ENCODE measurements at places on chromosomes 7 and 10. TPM values are rescaled to one million over a fixed set of nuclear protein-coding genes. Genes with fewer than 3 reads are reported as not detected.

- peak; percentile 14 for DNase-seq
- H3K36me3 ChIP-seq: no peaks in the 10 kb centered on the region
- H3K4me1 ChIP-seq: peaks cover 10% of the 10 kb centered on the region
- H3K27ac ChIP-seq: no peak overlapping the region
These were observed 7.1 kb downstream of the MMRN2 start for GRCh38 chr10:86950349-86950748.

- H3K4me1 ChIP-seq: no peaks in the 10 kb centered on the region
- H3K27ac ChIP-seq: no peak overlapping the region
- H3K4me3 ChIP-seq: no peak overlapping the region
- no peaks in the 10 kb centered on the region for H3K27me3 ChIP-seq
- no peaks in the 10 kb centered on the region for H3K36me3 ChIP-seq
These were observed 88.3 kb upstream of the KIAA1217 start for GRCh38 chr10:24120646-24121045.

DNA sequence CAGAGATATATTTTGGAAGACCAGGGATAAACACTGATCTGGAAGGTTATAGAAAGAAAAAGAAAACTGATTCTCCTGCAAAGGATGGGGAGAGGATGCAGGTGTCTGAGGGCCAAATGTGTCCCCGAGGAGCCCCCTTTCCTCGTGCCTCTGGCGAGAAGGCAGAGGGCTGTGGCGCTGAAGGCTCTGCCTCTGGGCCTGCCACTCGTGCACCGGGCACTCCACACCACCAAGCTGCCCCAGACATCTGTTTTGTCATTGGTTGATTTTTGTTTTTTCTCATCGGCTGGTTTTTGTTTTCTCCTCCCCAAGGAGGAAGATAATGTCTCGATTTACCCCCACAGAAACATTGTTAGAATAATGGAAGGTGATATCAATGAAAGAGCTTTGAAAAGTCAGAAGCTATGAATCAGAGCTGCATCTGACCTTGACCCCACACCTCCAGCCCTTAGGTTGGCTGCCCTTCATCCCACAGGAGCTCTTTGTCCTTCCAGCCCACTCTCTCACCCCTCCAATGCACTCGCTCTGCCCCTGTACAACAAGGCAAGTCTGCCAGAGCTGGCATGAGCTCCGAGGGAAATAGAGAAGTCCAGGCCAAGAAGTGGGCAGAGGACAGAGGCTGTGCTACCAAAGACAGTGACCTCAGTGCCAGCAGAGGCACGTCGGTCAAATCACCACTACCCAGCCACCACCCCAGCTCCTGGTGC is 124.8 kb downstream of the TCERG1L start:
- no peaks in the 10 kb centered on the region for H3K27me3 ChIP-seq
- no peak overlapping the region for H3K27ac ChIP-seq
- H3K4me1 ChIP-seq: no peaks in the 10 kb centered on the region
- no peak overlapping the region for H3K4me3 ChIP-seq
- DNase-seq: no peak

GRCh38 chr7:128098629-128099028 is 67.4 kb upstream of the LRRC4 start:
- H3K4me1 ChIP-seq: no peaks in the 10 kb centered on the region
- H3K36me3 ChIP-seq: peaks cover 35% of the 10 kb centered on the region
- peaks cover 17% of the 10 kb centered on the region for H3K27me3 ChIP-seq
- H3K27ac ChIP-seq: no peak overlapping the region

DNA sequence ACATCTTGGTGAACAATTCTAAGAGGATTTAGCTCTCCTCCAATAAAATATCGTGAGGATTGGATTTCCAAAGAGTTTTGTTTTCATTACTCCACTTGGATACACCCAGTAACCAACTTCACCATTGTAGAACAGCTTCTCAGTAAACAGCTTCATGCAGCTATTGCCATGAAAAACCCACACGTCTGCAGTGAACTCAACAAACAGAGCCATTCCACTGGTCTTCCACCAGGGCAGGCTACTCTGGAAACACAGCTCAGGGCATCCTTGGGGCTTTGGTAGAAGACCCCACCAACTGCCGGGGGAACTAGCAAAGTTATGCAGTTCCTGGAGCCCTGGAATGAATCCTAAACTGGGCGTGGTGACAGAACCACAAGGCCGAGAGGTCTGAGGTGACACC is 77.4 kb downstream of the CALN1 start:
- peaks cover 24% of the 10 kb centered on the region for H3K27me3 ChIP-seq
- peaks cover 4% of the 10 kb centered on the region for H3K4me1 ChIP-seq
- DNase-seq: no peak
- H3K4me3 ChIP-seq: no peak overlapping the region
- H3K36me3 ChIP-seq: no peaks in the 10 kb centered on the region
- H3K27ac ChIP-seq: no peak overlapping the region

DNA sequence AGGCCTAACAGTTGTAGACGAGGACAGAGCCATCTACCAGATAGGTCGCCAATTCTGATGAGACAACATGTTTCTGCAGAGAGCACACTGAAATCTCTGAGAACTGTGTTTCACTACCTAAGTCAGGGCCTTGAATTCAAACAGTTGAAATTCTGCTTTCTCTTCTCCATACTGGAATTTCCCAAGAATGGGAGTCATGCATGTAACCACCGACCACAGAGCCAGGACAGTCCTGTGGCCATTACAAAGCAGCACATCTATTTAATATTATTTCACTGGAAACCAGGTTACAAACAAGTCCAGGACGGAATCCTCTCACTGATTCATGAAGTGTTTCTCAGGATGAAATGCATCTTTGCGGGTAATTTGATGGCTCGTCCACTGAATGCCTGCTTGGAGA is 62.0 kb upstream of the ST8SIA6 start:
- H3K36me3 ChIP-seq: no peaks in the 10 kb centered on the region
- H3K27me3 ChIP-seq: no peaks in the 10 kb centered on the region
- H3K27ac ChIP-seq: no peak overlapping the region
- H3K4me1 ChIP-seq: no peaks in the 10 kb centered on the region
- no peak overlapping the region for H3K4me3 ChIP-seq

DNA sequence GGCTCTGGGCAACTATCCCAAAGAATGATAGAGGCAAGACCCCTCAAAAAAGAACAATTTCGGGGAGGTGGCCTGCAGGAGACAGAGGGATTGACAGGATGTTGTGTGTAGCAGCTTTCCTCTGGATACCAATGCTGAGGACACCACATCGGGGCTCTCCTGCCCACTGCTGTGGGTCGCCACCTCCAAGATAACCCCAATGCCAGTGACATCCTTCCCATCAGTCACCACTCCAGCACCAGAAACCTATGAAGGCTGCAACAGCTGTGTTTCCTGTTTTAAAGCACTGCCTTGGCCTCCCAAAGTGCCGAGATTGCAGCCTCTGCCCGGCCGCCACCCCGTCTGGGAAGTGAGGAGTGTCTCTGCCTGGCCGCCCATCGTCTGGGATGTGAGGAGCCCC is 17.6 kb downstream of the ARHGAP19 start:
- H3K4me1 ChIP-seq: no peaks in the 10 kb centered on the region
- H3K36me3 ChIP-seq: no peaks in the 10 kb centered on the region
- no peak for DNase-seq
- no peak overlapping the region for H3K4me3 ChIP-seq

DNA sequence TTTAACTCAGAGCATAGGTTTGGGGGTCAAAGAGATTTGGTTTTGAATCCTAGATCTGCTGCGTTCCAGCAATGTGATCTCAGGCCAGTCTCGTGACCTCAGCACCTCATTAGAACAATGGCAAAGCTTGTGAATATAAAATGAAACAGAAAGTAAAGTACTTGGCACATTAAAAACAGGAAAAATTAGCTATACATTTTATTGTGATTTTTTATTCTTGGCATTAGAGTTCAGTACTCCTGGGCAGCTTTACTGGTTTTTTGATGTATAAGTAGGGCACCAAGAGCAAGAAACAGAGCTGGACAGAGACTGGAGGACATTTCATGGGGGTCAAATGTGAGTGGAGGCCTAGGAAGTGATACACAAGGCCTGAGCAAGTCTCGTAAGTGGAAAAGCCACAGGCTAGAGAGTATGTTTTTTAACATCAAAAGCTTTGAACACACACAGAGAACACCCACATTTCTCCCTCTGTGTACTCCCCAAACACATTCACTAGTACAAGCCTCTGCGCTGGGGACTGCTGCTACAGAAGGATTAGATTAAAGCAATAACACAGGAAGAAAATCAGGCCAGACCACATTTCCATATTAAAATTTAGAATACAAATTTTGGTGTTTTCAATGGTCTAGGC is 157.2 kb upstream of the SLC25A13 start:
- no peaks in the 10 kb centered on the region for H3K4me1 ChIP-seq
- no peak for DNase-seq
- H3K27ac ChIP-seq: no peak overlapping the region
- H3K36me3 ChIP-seq: no peaks in the 10 kb centered on the region
- no peak overlapping the region for H3K4me3 ChIP-seq

DNA sequence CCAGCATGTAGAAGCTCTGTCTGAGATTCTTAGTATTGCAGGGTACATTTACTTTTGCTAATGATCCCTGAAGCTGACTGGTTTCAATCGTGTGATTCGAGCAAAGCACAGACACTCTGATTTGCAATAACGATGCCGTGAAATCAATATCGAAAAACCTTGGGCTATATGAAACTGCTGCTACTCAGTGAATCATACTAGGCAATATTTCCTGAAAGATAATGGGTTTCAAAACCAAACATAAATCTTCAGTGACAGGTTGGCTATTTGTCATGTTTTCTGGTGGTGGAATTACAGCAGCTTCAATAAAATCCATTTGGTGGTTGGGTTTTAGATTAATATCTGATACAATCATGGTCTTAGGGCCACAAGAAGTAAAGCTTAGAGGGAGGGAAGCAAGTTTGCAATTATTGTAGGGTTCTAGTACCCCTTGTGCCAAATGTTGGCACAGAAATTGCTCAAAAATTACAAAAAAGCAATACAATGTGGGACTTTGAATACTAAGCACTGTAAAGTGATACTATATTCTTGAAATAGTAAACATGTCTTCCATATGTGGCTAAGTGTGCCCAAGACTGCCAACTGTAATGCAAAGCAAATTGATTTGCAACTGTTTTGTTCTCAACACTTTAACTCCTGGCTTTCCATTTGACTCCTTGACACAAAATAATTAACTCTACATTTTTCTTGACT is 112.4 kb upstream of the JAZF1 start:
- DNase-seq: no peak
- no peaks in the 10 kb centered on the region for H3K36me3 ChIP-seq
- no peaks in the 10 kb centered on the region for H3K27me3 ChIP-seq
- H3K4me1 ChIP-seq: no peaks in the 10 kb centered on the region
- H3K4me3 ChIP-seq: no peak overlapping the region

- no peak overlapping the region for H3K4me3 ChIP-seq
- no peaks in the 10 kb centered on the region for H3K4me1 ChIP-seq
- no peak for DNase-seq
- H3K27me3 ChIP-seq: no peaks in the 10 kb centered on the region
These were observed 104.2 kb downstream of the COL26A1 start for GRCh38 chr7:101466871-101467270.

- no peak overlapping the region for H3K4me3 ChIP-seq
- no peak for DNase-seq
- no peaks in the 10 kb centered on the region for H3K4me1 ChIP-seq
These were observed 10.7 kb upstream of the KMT2E start for GRCh38 chr7:105003275-105003674.

DNA sequence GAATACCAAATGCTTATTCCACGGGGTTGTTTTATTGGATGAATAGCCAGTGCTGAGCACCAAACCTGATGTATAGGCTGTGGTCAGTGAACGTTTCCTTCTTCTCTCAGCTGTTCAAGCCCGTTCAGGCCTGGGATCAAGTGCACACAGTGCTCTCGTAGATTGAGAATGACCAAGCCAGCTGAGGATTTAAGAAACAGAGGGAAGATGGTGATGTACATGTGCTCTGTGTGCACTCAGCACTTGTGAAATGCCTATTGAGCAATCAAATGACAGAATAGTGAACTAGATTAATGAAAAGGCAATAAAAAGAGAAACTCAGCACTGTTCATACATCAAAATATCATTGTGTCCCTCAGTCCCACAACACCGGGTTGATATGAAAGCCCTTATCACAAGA is 302.5 kb downstream of the BMPER start:
- H3K4me1 ChIP-seq: no peaks in the 10 kb centered on the region
- no peak overlapping the region for H3K4me3 ChIP-seq
- H3K27ac ChIP-seq: no peak overlapping the region
- H3K36me3 ChIP-seq: no peaks in the 10 kb centered on the region
- no peak for DNase-seq

GRCh38 chr7:73830681-73831583 is at the start of gene CLDN4:
TSS of gene CLDN4 (plus strand) at chr7:73830996. CDS start at chr7:73831202, 206 bp downstream.
- H3K27ac ChIP-seq: no peak within 1 kb of the TSS
- no peak within 1 kb of the TSS for H3K4me3 ChIP-seq
- H3K4me1 ChIP-seq: peaks cover 3% of the 10 kb centered on the region
- H3K27me3 ChIP-seq: no peaks in the 10 kb centered on the region
- no peaks in the 10 kb centered on the region for H3K36me3 ChIP-seq

GRCh38 chr7:71860572-71860971 is 551.6 kb downstream of the CALN1 start:
- no peak overlapping the region for H3K27ac ChIP-seq
- no peak for DNase-seq

- no peaks in the 10 kb centered on the region for H3K4me1 ChIP-seq
- H3K27me3 ChIP-seq: no peaks in the 10 kb centered on the region
- no peak overlapping the region for H3K27ac ChIP-seq
- no peak overlapping the region for H3K4me3 ChIP-seq
- H3K36me3 ChIP-seq: no peaks in the 10 kb centered on the region
- DNase-seq: no peak
These were observed 199.9 kb downstream of the KLF6 start for GRCh38 chr10:3584926-3585784.

GRCh38 chr7:20200361-20200760 is 16.8 kb downstream of the MACC1 start:
- H3K4me1 ChIP-seq: no peaks in the 10 kb centered on the region
- H3K36me3 ChIP-seq: no peaks in the 10 kb centered on the region
- no peaks in the 10 kb centered on the region for H3K27me3 ChIP-seq
- no peak overlapping the region for H3K4me3 ChIP-seq
- H3K27ac ChIP-seq: no peak overlapping the region
- no peak for DNase-seq

GRCh38 chr7:110573862-110574528 is 516.9 kb upstream of the LRRN3 start:
- H3K36me3 ChIP-seq: no peaks in the 10 kb centered on the region
- H3K27ac ChIP-seq: no peak overlapping the region

DNA sequence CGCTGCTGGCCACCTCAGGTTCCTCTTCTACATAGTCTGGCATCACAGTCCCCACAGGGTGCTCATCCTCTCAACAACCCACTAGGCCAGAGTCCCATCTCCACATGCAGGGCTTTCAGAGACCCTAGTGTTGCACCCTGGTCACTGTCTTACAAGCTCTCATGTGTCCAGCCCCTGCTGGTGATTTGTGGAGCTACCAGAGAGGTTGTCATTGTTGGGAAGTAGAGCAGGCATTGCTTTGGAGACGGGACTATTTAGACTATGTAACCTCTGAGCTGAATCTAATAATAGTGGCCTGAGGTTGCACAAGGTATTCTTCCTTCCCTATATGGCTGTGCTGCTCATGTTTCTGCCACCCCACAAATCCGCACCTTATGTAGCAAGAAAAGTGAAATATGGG is 135.3 kb upstream of the VWC2 start:
- H3K36me3 ChIP-seq: no peaks in the 10 kb centered on the region
- no peaks in the 10 kb centered on the region for H3K27me3 ChIP-seq
- no peak overlapping the region for H3K27ac ChIP-seq
- no peak overlapping the region for H3K4me3 ChIP-seq

The ANLN gene
- 140 TPM for total RNA-seq

The GPR141 gene
- total RNA-seq: 1.9 TPM

The ZPBP gene
- not detected for total RNA-seq

The ADAM22 gene
- 12.2 TPM for total RNA-seq

Measured in endodermal cell (in vitro differentiated cells).